ENCODE measurements at places on chromosomes 6 and 20. TPM values are rescaled to one million over a fixed set of nuclear protein-coding genes. Genes with fewer than 3 reads are reported as not detected.

MATN4 gene
- 0.36 TPM for total RNA-seq

HSD17B8 gene
- total RNA-seq = 25.4 TPM

ENPP5 gene
- 0.19 TPM for total RNA-seq

TULP1 gene
- not detected for total RNA-seq

OOEP gene
- 0.42 TPM for total RNA-seq

VIP gene
- total RNA-seq = not detected

SLC17A9 gene
- 48.5 TPM for total RNA-seq

KIFC1 gene
- 58.6 TPM for total RNA-seq

TMEM244 gene
- total RNA-seq = not detected

DNMT3B gene
- total RNA-seq = 1.5 TPM

All from activated CD8-positive, alpha-beta memory T cell treated with anti-CD3 and anti-CD28 coated beads for 36 hours (primary cell).